Placental epithelial cell (primary cell): ENCODE measurements at places on chromosomes 7 and 10. TPM values are rescaled to one million over a fixed set of nuclear protein-coding genes. Genes with fewer than 3 reads are reported as not detected.

FFAR4 gene
- total RNA-seq, result not detected in 2 replicates

STN1 gene
- 55.2 and 64.4 TPM in 2 replicates for total RNA-seq

COPG2 gene
- total RNA-seq, result 41.6 and 63.9 TPM in 2 replicates

SNCG gene
- total RNA-seq, result 1.3 and 1.6 TPM in 2 replicates

HOXA2 gene
- total RNA-seq, result 0.65 and 4.7 TPM in 2 replicates

FAM180A gene
- total RNA-seq, result 0.79 and 2.1 TPM in 2 replicates

GSTO2 gene
- 19.6 and 20.5 TPM in 2 replicates for total RNA-seq
